ENCODE measurements at places on chromosomes 2 and 18.
A peak's percentile ranks its signal among the peaks of the same experiment; 100 is the strongest.

DNA sequence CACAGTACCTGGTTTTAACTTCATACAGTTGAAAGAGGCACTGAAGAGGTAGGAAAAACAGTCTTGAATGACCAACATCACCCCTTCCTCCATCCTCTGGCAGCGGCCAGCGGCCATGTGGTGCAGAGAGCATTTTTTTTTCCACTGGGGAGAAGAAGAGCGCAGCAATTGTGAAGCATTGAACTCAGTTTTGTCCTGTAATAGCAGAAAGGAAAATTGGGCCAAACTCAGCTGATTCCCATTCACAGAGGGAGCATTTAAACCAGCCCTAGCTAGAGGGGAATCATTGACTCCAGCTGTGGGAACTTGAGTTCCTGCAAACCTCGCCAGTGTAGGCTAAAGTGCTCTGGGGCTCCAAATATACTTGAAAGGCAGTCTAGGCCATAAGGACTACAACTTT lies 316.6 kb upstream of the CHST9 start:
- H3K4me3 ChIP-seq, result no peak overlapping the region
- H3K27ac ChIP-seq, result no peak overlapping the region
- no peak for DNase-seq
- no peaks in the 10 kb centered on the region for H3K4me1 ChIP-seq

DNA sequence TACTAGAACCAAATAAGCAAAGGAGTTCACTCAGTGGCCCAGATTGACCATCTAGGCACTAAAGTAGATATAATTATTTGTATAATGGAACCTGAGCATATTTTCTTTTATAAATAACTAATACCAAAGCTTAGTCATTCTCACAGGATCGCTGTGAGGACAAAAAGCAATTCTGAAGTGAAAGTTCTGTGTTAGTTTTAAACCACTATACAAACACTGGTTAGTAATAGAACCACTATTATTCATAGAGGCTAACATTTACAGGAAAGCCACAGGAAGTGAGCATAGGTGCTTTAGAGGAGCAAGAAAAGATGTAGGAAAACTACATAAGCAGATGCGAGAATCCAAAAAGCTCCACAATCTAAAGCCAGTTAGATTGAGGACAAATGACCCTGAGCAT lies 364.7 kb downstream of the XIRP2 start:
- no peaks in the 10 kb centered on the region for H3K4me1 ChIP-seq
- no peak overlapping the region for H3K27ac ChIP-seq
- no peak for DNase-seq
- no peaks in the 10 kb centered on the region for H3K27me3 ChIP-seq
- no peaks in the 10 kb centered on the region for H3K36me3 ChIP-seq

- H3K36me3 ChIP-seq, result no peaks in the 10 kb centered on the region
- DNase-seq, result no peak
- peak overlapping the region; percentile 48 for H3K4me3 ChIP-seq
- no peaks in the 10 kb centered on the region for H3K27me3 ChIP-seq
Observed at GRCh38 chr18:66440433-66440832, 163.5 kb downstream of the CDH19 start.

DNA sequence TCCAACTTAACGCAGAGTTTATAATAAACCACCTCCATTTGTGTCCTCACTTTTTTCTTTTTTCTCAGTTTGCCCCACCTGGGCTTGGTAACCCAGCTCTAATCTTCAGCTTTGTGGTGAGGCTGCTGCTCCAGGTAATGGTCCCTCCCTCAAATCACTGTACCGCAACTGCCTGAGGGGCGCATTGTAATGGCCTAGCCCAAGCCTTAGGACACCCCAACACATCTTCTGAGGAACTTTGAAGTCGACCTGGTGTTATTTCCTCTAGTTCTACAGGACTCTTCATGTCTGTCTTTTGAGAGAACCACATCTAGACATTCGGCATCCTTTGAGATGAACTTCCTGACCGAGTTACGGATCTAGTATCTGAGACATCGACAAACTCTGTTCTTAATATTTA lies 99.7 kb downstream of the PLEKHM3 start:
- H3K27ac ChIP-seq, result no peak overlapping the region
- no peaks in the 10 kb centered on the region for H3K4me1 ChIP-seq
- H3K4me3 ChIP-seq, result no peak overlapping the region
- H3K36me3 ChIP-seq, result no peaks in the 10 kb centered on the region
- DNase-seq, result no peak

GRCh38 chr2:9057939-9058761 lies 54.7 kb upstream of the MBOAT2 start:
- H3K4me1 ChIP-seq, result peaks cover 4% of the 10 kb centered on the region
- peak; percentile 26 for DNase-seq
- no peaks in the 10 kb centered on the region for H3K36me3 ChIP-seq
- no peak overlapping the region for H3K27ac ChIP-seq

DNA sequence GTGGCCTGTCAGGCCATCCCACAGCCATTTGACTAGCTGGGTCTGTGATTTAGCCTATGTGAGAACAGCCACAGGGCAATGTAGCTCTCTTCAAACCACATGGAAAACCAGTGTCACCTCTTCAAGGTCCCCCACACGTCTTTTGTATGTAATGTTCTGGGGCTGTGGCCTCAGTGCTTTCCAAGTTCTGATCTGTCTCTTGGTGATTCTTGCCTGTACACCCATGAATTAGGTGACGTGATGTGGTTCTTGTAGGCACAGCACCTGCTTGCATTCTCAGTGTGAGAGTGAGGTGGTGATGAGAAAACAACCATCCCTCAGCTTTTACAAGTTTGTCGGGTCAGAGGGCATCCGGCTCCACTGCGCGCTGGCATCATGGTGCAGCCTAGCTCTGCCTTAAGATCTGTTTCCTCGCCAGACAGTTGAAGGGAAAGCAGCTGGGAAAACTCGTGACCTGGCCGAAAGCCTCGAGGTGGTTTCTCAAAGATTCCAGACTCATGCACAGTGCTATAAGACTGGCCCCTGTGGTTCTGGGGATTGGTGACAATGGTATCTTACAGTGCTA lies 125.8 kb downstream of the TANC1 start:
- peaks cover 10% of the 10 kb centered on the region for H3K36me3 ChIP-seq
- H3K4me3 ChIP-seq, result no peak overlapping the region
- no peak overlapping the region for H3K27ac ChIP-seq
- H3K27me3 ChIP-seq, result no peaks in the 10 kb centered on the region

GRCh38 chr2:149357058-149357457 lies 26.7 kb downstream of the LYPD6 start:
- no peak for DNase-seq
- peaks cover 3% of the 10 kb centered on the region for H3K4me1 ChIP-seq
- no peak overlapping the region for H3K27ac ChIP-seq
- H3K4me3 ChIP-seq, result no peak overlapping the region
- no peaks in the 10 kb centered on the region for H3K27me3 ChIP-seq
- H3K36me3 ChIP-seq, result peaks cover 9% of the 10 kb centered on the region

GRCh38 chr18:49621301-49621700 lies 59.4 kb downstream of the LIPG start:
- no peak for DNase-seq
- no peak overlapping the region for H3K4me3 ChIP-seq
- H3K27ac ChIP-seq, result no peak overlapping the region
- H3K27me3 ChIP-seq, result no peaks in the 10 kb centered on the region

GRCh38 chr2:101463911-101464641 lies 10.8 kb downstream of the RFX8 start:
- no peak overlapping the region for H3K4me3 ChIP-seq
- no peaks in the 10 kb centered on the region for H3K36me3 ChIP-seq
- no peak overlapping the region for H3K27ac ChIP-seq
- peak; percentile 8 for DNase-seq

- no peaks in the 10 kb centered on the region for H3K27me3 ChIP-seq
- H3K27ac ChIP-seq, result no peak overlapping the region
- DNase-seq, result no peak
- no peaks in the 10 kb centered on the region for H3K4me1 ChIP-seq
- H3K36me3 ChIP-seq, result no peaks in the 10 kb centered on the region
Observed at GRCh38 chr18:24628326-24628725, 167.9 kb downstream of the HRH4 start.

GRCh38 chr18:47899107-47899840 lies 31.2 kb downstream of the SMAD2 start:
- H3K36me3 ChIP-seq, result peaks cover 2% of the 10 kb centered on the region
- H3K27me3 ChIP-seq, result no peaks in the 10 kb centered on the region
- no peak overlapping the region for H3K27ac ChIP-seq
- DNase-seq, result no peak
- H3K4me1 ChIP-seq, result peaks cover 23% of the 10 kb centered on the region

DNA sequence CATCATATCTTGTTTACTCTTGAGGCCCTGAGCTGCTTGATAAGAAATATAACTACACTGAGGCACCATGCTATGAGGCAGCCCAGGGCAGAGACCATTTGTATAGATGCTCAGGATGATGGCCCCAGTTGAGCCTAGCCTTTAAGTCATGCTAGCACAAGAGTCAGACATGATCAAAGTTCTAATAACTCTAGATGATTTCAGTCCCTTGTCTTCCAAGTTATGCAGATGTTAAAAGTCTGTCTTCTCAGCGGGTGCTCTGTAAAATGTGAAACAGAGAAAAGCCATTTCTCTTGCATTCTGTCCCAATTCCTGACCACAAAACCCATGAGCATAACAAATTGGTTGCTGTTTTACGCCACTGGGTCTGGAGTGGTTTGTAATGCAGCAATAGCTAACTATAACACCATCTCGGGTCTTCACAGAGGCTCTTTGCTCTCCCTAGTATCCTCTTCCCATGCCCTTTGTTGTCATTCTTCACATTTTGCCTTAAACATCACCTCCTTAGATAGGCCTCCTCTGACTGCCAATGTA lies 49.6 kb downstream of the NXPH2 start:
- H3K36me3 ChIP-seq, result no peaks in the 10 kb centered on the region
- H3K4me3 ChIP-seq, result no peak overlapping the region
- H3K27me3 ChIP-seq, result no peaks in the 10 kb centered on the region
- no peak overlapping the region for H3K27ac ChIP-seq
- no peaks in the 10 kb centered on the region for H3K4me1 ChIP-seq

DNA sequence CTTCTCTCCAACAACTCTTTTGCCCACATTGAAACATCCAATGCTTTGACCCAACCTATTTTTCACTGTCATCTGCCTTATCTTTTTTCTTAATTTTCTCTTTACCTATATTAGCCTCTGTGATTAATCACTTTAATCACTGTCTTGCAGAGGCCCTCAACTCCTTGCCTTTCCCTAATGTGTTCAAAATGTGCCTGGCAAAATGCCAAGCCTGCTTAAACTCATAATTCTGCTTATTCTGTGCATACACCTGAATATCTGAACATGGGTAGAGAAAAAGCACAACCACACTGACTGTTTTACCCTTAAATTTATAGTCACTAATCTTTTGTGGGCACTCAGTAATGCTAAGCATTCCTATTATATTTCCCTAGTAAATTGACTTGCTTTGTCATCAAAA lies 63.0 kb upstream of the GALNT13 start:
- no peak for DNase-seq
- H3K36me3 ChIP-seq, result no peaks in the 10 kb centered on the region
- H3K4me3 ChIP-seq, result no peak overlapping the region
- H3K27me3 ChIP-seq, result no peaks in the 10 kb centered on the region
- no peaks in the 10 kb centered on the region for H3K4me1 ChIP-seq

- no peaks in the 10 kb centered on the region for H3K36me3 ChIP-seq
- H3K27me3 ChIP-seq, result no peaks in the 10 kb centered on the region
- H3K4me1 ChIP-seq, result no peaks in the 10 kb centered on the region
- no peak overlapping the region for H3K27ac ChIP-seq
Observed at GRCh38 chr2:128514555-128514955, 195.9 kb upstream of the HS6ST1 start.

DNA sequence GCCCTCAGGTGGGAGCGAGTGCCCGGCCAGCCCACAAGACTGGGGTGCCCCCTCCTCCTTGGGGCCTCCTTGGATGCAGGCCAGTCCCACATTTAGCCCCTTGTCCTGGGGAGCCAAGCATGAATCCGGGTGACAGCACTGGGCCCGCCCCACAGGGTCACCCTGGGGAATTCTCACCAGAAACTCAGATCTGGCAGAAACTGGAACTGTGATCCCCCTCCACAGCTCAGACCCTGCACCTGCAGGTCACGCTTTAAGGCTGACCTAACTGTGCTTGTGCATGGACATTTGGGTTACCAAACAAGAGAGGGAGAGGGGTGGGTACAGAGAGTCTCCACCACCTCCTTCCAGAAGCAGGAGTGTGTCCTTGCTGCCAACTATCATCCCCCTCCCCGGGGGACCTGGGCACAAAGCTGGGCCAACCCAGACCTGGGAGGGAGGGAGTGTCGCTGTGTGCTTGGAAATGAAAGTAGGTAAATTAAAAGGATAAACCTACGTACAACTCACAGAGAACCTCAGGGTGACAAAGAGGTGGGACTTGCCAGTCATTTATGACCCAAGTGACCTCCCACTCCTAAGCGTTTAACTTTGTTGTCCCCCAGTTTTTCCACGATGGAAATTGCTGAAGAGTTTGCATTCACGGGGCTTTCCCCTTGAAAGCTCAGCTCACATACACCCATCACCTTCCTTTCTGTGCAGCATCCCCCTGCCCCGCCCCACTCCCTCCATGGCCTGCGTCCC lies 9.1 kb downstream of the ITM2C start:
- H3K4me3 ChIP-seq, result no peak overlapping the region
- peaks cover 57% of the 10 kb centered on the region for H3K36me3 ChIP-seq
- H3K4me1 ChIP-seq, result peaks cover 41% of the 10 kb centered on the region
- no peak for DNase-seq
- H3K27ac ChIP-seq, result no peak overlapping the region

- H3K27ac ChIP-seq, result no peak overlapping the region
- H3K4me1 ChIP-seq, result no peaks in the 10 kb centered on the region
- DNase-seq, result peak; percentile 83
- H3K4me3 ChIP-seq, result no peak overlapping the region
- H3K36me3 ChIP-seq, result no peaks in the 10 kb centered on the region
Observed at GRCh38 chr2:23213196-23213595, 171.8 kb upstream of the KLHL29 start.

DNA sequence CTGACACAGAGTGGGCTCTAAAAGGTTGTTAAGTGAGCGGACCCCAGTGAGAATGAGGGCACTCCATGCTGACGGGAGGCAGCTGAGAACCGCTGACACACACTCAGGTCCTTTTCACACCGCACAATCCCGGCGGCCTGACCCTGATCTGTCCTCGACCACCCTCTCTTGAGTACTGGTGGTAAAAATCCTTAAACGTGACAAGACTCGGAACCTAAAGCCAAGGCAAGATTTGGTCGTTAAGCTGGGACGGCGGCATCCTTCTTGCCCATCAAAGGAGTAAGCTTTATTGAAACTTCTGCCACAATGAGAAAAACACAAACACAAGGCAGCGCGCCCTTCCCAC lies 569 bp downstream of the TMX3 start:
- DNase-seq, result peak; percentile 34
- peaks cover 14% of the 10 kb centered on the region for H3K36me3 ChIP-seq
- no peak overlapping the region for H3K27ac ChIP-seq

DNA sequence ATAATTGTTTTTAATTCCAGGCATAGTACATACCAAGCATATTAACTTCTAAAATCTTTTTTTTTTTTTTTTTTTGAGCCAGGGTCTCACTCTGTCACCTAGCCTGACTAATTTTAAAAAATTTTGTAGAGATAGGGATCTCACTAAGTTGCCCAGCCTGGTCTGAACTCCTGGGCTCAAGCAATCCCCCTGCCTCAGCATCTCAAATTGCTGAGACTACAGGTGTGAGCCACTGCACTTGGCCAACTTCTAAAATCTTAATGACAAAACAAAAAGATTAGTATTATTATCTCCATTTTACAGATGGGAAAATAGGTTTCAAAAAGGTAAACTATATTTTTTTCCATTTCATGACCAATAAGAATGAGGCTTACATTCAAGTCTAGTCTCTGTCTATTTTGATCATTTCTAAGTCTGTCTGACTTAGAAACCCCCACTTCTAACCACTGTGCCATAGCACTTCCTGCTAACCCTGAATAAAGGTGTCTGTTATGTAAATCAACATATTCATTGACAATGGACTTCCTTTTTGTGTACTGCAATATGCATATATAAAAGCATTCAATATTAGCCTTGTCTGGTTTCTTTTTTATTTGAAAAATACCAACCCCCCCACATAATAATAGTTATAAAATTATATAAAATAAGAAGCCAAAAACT lies 28.7 kb upstream of the ZEB2 start:
- H3K4me3 ChIP-seq, result no peak overlapping the region
- no peaks in the 10 kb centered on the region for H3K4me1 ChIP-seq
- H3K27ac ChIP-seq, result no peak overlapping the region
- DNase-seq, result no peak
- H3K36me3 ChIP-seq, result no peaks in the 10 kb centered on the region
